NCI-H2171 treated with DMSO at 0.1 percent for 48 hours (cell line): ENCODE measurements at places on chromosomes 4 and X.

GRCh38 chr4:37765741-37766140, 60.7 kb upstream of the PGM2 start:
- DNase-seq, result no peak

DNA sequence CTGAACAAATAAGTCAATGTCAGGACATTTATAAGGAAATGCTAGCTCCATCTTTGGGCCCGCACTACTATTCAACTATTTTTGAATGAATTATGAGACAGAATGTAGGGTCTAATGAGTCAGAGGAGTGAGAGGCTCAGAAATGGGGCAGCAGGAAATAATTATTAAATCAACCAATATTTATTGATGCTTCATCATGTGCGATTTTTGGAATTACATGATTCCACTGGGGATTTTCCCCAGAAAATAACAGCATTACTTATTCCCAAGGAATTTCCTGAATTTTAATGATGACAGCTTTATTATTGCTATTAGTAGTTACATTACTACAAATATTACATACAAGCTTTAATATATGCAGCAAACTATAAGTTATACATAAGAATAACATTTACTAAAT, 49.3 kb upstream of the PHF8 start:
- DNase-seq, result no peak

DNA sequence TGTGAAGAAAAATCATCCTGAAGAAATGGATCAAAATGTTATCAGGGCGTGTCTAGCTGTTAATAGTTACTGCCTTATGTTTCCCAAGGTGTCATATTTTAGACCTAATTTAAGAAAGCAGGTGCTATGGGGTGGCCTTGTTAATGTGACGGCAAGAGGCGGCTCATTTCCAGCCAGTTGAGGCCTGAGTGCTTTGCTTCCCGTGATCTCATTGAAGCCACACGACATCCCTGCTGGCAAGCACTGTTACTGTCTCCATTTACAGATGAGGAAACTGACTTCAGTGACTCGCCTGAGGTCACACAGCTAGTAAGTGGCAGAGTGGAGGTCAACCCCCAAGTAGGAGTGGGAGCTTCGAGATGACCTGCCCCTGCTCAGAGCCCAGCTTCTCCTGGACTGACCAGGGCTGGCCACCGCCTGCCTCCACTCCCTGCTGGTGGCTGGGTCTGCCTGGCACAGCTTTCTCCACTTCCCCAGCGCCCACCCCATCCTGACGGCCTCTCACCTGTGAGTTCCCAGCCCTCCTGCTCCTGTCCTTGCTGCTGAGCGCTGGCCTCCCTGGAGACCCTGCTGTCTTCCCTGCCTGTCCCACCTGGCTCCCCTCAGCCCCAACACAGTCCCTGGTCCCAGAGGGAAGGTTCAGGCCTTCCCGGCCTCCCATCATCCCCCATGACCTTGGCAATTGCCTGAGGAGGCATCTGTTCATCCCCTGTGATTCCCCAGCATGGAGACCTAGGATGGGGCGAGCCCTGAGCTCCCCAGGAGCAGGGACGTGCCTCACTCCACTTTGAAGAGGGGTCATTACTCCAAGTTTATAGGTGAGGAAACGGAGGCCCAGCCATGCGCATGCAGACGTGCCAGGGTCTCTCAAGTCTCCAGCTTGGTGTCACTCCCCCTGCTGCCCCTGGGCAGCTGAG, 47.7 kb upstream of the SORCS2 start:
- peak; percentile 32 for DNase-seq

GRCh38 chrX:150621652-150622051, 53.2 kb downstream of the MTM1 start:
- no peak for DNase-seq

GRCh38 chrX:115584696-115585095, 23.7 kb downstream of the PLS3 start:
- no peak for DNase-seq

DNA sequence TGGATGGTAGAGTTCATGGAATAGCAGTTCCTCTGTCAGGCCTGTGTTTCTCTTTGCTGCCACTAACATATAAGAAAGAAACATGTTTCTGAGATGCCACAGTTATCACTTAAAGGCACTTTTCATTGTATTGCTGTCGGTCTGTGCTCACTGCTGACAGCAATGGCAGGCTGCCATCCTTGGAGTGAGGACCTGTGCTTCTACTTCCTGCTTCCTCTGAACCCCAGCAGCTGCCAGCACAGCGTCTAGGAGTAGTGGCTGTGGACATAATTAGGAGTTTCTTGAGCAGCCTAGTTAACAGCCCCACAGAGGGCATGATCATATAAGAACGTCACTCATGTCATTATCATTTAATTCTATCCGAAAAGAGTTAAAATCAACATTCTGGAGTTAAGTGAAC, 30.5 kb downstream of the F11 start:
- no peak for DNase-seq

GRCh38 chr4:113476800-113477199, 284.7 kb downstream of the CAMK2D start:
- DNase-seq, result no peak

- DNase-seq, result no peak
Measured at GRCh38 chr4:147610686-147611085, 6.5 kb upstream of the TMEM184C start.

DNA sequence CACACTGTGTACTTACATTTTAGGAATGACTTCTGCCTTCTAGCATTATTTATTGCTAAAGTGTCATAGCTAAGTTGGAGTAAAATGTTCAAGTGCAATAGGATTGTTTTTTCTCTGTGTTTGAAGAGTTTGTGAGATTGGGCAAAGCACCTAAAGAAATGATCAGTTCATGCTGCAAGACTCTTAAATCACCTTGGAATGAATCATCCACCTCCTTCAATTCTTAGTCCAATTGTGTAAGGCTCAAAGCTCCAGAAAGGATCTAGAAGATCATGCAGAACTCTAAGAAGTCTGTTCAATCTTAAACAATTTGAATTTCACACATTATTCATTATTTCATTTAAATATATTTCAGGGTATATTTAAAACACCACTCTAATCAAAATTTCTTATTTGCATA, 137.1 kb downstream of the AMELX start:
- no peak for DNase-seq

GRCh38 chrX:139825618-139826017, 107.2 kb downstream of the ATP11C start:
- DNase-seq, result no peak

- no peak for DNase-seq
Measured at GRCh38 chr4:33054656-33055196, 2334.6 kb downstream of the PCDH7 start.

- no peak for DNase-seq
Measured at GRCh38 chrX:24375600-24376131, 15.2 kb downstream of the SUPT20HL1 start.

GRCh38 chr4:97394653-97395052, 748.6 kb downstream of the STPG2 start:
- DNase-seq, result no peak

DNA sequence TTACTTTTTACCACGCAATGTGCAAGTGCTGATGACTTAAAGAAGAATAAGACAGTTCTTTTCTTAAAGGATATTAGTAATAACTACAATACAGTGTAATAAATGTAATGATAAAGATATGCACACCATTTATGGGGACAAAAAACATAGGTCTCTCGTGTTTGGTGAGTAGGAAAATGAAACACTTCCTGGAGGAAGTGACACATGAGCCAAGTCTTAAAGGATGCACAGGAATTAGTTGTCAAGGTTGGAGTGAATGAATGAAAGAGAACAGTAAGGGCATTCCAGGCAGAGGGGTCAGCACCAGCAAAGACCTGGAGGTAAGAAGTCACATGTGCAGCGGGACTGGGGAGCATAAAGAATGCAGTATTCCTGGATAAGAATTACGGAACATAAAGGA, 112.7 kb downstream of the SH3RF1 start:
- DNase-seq, result no peak

GRCh38 chrX:39956803-39957394, 140.9 kb downstream of the BCOR start:
- no peak for DNase-seq

DNA sequence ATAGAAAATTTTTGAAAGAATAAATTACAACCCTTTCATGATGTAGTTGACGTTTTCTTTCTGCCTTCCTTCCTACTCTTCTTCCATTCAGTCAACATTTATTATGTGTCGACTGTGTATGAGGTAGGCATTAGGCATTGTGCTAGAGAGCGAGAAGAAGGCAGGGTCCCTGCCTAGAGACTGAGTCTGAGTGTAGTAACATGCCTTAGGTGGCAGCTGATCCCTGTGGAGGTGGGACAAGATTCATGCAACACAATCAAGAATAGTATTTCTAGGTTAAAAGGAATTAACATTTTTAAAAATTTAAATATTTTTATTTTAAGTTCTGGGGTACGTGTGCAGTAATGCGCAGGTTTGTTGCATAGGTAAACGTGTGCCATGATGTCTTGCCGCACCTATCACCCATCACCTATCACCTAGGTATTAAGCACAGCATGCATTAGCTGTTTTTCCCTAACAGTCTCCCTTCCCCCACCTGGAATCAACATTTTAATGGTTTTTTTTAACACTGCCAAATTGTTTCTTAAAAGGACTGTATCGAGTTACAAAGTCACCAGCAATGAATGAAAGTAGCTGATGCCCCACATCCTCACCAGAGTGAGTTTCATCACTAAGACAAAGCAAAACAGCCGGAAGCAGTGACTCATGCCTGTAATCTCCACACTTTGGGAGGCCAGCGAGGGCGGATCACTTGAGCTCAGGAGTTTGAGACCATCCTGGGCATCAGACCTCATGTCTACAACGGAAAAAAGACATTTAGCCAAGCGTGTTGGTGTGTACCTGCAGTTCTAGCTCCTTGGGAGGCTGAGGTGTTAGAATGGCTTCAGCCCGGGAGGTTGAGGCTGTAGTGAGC, 84.0 kb downstream of the WWC2 start:
- DNase-seq, result peak; percentile 28
